Progenitor cell of endocrine pancreas (in vitro differentiated cells): ENCODE measurements at places on chromosomes 11 and 22.

DNA sequence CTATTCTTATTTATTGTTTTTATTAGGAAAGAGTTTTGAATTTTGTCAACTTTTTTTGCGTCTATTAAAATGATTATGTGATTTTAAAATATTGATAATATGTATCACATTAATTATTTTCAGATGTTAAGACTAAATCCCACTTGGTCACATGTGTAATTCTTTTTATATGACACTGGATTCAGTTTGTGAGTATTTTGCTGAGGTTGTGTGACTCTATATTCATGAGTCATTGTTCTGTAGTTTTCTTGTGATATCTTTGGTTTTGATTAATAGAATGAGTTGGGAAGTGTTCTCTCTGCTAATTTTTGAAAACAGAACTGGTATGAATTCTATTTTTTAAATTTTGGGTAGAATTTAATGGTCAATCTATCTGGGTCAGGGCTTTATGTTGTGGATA, 317.9 kb downstream of the ETS1 start:
- no peak for DNase-seq

- DNase-seq, result no peak
Observed at GRCh38 chr22:27761665-27762064, 39.9 kb downstream of the MN1 start.

DNA sequence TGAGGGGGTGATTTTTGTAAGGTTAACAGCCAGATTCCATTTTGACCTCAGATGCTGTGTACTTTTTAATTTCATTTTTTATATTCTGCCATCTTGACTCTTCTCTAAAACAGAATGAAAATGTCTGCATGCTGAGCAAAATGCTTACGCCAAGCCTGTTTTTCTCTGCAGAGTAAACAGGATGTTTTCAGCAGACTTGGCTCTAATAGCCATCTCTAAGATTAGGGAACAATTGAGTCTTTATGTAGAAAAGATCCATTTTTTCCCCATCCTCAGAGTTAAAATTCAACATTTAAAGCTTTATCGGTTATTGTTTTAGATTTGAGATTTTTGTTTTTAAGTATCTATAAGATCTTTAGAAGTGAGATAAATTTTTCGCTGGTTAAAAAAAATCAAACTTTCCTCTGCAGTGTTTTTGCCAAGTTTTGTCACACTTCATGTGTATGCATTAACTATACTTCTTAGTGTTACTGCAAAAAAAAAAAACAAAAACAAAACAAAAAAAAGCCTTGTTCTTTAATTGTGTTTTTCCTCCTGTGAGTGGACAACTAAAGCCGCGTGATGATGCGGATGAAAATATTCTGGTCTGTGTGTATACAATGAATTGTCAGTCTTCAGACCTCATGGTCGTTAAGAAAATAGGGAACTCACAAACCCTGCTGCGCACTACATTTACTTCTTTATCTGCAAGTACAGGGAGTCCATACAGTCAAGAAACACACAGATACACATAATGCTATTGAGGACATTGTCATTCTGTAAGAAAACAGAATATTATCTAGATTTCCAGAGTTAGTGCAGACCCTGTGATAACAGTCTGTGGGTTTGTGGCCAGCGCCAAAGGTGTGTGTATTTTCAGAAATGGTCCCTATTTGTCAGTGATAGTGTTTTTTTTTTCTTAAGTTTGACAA, 17.5 kb upstream of the ADSL start:
- no peak for DNase-seq

DNA sequence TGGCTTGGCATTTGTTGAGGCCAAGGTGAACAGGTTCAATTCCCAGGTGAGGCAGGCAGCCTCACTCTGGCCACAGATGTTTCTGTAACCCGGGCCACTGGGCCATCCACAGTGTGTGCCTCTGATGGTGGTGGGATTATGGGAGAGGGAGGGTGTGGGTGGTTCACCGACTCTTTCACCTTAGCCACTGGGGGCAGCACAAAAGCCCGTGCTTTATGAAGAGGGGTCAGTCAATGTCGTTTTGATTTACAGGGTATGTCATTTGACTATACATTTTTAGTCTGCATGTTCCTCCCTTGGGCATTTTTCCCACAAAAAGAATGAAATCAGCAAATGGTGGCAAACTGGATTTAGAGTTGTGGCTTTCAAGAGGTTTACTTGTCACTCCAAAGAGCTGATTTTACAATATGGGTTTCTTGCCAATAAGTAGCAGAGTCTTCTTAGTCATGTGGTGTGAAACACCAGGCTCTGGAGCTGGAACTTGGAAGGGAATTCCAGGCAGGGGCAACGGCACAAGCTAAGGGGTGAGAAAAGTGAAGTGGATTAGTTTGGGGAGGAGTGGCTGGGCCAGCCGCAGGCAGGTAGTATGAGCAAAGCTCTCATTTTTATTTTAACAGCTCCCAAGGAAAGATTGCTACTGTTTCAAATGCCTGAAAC, 217.8 kb upstream of the ZBED5 start:
- DNase-seq, result no peak

GRCh38 chr11:112537026-112537425, 276.4 kb upstream of the PLET1 start:
- no peak for DNase-seq

DNA sequence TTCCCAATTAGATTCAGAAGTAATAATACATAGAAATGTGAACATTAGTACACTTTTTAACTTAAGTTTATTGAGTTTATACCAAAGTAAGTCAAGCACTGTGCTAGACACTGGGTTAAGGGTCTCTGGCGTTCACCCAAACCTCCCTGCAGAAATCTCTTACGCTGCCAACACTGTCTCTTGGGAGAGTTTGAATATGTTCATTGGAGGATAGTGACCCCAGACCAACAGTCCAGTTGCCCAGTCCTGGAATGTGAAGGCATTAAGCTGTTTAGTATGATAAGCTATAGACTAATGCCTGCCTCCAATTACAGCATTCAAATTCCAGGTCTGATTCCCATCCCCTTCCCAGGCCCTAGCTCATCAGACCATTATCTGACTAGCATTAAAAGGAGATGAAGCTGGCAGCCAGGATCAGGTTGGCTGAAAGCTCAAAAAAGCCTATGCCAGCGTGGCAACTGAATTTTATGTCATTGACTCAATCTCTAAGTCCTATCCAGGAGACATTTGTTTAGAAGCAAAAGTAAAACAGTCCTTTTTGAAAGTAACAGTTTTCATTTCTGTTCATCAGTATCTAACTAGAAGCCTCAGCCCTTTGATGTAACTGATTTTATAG, 77.8 kb downstream of the SFI1 start:
- no peak for DNase-seq

- DNase-seq, result no peak
Observed at GRCh38 chr11:2041153-2041552, 43.5 kb upstream of the H19 start.

- no peak for DNase-seq
Observed at GRCh38 chr22:42887523-42888507, 30.7 kb upstream of the ARFGAP3 start.

- DNase-seq, result no peak
Observed at GRCh38 chr11:107716884-107717532, 5.2 kb upstream of the SLN start.

DNA sequence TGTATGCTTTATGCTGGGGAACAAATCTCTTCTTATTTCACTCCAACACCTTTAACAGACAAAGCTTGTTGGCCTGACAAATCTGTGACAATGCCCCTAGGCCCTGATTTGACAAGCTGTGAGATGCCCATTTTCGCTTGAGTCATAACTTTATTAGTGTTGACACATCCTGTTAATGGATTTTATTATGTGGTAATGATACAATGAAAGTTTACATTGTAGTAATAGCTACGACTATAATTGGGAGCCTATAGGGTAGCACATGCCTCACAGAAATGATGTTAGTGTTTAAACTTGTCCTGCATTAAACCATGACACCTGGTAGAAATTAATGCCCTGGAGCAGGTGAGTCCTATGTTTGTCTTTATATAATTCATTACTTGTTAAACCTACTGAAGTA, 3.3 kb upstream of the MMP10 start:
- DNase-seq, result no peak

DNA sequence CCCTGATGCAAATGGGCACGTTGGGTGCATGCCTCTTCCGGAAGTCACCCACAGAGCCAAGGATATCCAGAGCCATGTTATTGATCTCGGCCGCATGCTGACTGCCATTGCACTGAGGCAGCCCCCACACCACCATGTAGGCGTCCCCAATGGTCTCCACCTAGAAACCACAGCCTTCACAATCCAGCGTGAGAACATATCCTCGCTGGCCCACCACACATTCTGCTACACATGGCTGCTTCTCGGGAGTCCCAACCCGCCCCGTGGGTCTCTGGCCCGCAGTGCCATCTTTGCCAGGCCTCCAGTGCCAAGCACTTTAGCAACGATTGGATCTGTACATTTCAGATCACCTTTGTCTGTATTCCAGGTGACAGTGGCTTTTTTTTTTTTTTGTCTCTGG, 26.2 kb upstream of the LRRC32 start:
- DNase-seq, result no peak

DNA sequence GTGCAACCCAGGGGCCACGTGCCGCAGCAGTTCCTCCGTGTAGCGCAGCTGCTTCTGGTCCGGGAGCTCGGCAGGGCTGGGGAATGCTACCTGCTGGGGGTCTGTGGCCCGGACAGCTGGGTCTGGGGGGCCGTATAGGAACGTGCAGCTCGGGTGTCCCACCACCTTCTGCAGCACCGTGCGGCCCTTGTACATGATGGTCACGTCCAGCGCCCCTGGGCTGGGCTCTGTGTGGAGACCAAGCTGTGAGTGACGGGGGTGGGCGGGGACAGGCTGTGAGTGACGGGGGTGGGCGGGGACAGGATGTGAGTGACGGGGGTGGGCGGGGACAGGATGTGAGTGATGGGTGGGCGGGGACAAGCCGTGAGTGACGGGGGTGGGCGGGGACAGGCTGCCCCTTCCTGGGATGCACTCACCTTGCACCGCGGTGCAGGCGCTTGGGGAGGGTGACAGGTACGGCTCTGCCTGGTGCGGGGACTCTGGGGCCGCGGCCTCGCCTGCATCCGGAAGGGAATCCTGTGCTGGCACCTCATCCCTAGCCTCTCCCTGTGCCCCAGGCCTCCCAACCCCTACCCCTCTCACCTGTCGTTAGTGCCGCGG, 2.3 kb downstream of the IRF7 start:
- no peak for DNase-seq

DNA sequence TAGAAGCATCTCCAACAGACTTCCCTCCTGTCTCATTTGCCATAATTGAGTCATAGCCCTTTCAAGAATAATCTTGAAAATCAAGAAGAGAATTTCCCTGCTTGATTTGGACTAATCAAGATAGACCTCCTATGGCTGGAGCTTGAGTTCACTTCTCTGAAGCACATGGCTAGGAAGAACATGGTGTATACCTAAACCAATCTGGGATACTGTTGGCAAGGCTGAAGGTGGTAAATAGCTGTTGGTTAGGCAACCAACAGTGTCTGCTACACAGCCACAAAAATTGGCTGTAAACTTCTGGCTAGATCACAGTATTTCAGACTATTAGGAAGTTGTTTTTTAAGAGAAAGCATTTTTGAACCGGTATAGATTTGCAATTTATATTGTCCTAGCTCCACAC, 4.9 kb downstream of the CRYAB start:
- no peak for DNase-seq

DNA sequence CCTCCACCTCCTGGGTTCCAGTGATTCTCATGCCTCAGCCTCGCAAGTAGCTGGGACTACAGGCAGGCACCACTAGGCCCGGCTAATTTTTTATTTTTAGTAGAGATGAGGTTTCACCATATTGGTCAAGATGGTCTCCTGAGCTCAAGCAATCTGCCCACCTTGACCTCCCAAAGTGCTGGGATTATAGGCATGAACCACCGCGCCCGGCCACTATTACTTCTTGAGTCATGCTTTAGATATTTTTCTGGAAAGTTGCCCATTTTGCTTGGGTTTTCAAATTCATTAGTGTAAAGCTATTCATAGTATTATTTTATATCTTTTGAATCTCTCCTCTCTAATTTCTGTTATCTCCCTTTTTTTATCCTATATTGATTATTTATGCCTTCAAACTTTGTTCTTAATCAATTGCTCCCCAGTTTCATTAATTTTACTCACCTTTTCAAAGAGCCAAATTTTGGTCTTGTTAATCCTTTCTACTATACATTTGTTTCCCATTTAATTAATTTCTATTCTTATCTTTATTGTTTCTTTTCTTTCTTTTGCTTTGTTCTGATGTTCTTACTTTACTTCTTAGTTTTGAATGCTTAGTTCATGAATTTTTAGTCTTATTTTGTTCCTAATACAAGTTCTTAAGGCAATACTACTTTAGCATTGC, 10.3 kb upstream of the RAC2 start:
- no peak for DNase-seq

DNA sequence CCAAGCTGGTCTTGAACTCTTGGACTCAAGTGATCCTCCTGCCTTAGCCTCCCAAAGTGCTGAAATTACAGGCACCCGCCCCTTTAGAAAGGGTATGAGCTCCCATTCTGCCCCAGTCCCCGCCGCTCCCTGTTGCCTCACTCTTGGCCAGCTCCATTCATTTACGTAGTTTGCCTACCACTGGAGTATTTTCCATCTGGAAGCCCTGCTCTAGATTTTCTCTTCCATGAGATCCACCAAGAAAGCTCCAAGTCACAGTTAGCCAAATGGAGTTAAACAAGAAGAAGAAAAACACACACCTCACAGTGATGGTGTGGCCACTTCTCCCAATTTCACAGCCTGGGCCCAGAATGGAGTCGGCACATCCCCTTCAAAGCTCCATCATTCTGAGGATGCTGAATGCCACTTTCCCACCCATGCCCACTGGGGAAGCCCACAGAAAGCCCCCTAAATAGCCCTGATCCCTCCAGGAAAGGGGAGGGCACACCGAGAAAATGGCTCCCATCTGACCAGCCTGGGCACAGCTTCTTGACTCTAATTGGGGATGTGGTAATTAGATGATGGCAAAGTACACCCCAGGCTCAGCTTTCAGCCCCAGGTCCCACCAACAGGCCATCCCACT, 381.2 kb downstream of the MN1 start:
- no peak for DNase-seq

DNA sequence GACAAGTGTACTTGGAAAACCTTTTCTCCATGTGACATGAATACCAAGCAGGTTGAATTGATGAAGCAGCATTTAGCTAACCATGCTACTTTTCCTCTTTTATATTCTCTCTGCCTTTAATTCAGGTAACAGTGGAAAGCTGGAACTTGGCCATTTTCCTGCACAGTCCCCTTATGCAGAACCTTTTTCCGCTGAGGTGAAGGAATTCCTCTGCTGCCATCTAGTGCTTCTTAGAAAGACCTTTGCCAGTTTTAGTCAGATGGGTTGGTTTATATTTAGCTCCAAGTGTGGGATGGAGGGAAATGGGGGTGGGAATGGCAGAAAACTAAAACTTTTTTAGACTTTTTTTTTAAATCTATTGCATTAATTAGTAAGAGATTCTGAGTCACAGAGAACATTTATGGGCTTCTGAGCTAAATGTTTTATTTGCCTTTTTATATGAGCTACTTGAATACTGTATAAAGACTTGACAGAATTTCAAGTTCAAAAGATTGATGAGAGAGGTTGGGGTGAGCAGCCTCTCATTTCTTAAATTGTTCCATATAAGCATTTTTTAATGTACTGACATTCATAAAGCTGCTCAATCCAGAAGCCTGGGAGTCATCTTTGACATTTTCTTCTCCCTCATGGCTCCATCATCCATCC, 153.9 kb upstream of the ZC3H12C start:
- DNase-seq, result no peak

GRCh38 chr22:44461614-44462013, 36.4 kb downstream of the RTL6 start:
- no peak for DNase-seq

GRCh38 chr11:16774936-16775613, 36.6 kb downstream of the C11orf58 start:
- no peak for DNase-seq

- no peak for DNase-seq
Observed at GRCh38 chr22:37162221-37163095, 12.7 kb upstream of the IL2RB start.

- DNase-seq, result no peak
Observed at GRCh38 chr11:107042748-107043147, 24.5 kb upstream of the GUCY1A2 start.
